ENCODE measurements at places on chromosomes 3 and 15.
A peak's percentile ranks its signal among the peaks of the same experiment; 100 is the strongest.

DNA sequence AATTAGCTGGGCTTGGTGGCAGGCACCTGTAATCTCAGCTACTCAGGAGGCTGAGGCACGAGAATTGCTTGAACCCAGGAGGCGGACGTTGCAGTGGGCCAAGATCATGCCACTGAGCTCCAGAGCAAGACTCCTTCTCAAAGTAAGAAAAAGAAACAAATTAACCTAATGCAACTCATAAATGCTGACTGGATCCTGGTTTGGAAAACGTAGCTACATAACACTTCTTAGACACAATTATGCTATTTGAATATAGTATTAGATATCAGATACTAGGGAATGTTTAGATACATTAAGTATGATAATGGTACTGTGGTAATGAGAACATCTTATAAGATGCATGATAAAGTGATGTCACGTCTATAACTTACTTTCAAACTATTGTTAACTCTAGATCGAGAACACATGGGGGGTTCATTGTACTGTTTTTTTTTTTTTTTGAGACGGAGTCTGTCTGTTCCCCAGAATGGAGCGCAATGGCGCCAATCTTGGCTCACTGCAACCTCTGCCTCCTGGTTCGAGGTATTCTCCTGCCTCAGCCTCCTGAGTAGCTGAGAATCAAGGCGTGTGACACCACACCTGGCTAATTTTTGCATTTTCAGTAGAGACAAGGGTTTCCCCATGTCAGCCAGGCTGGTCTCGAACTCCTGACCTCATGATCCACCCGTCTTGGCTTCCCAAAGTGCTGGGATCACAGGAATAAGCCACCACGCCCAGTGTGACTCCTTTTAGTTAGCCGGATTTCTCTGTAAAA lies 5.9 kb upstream of the ISY1 start:
- DNase-seq, result no peak

- no peak for DNase-seq
These were observed 157.4 kb downstream of the CD47 start for GRCh38 chr3:107933450-107933849.

DNA sequence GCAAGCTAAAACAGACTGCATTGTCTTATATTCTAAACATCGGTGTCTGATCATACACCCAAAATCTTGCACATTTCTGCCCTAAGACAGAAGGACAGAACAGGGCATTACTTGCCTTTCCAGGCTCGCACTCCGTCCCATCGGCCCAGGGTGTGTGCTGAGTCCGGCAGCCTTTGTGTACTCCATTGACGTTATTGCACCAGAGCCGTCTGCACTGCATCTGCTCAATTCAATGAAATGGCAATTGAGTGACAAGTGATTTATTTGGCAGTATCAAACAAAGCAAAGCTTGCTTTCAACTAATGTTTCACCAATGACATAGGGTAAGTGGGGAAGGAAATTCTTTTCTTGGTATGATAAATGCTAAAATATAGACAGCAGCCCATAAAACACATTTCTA lies 40.0 kb downstream of the ADAMTS9 start:
- DNase-seq, result no peak

- peak; percentile 62 for DNase-seq
These were observed 44.1 kb downstream of the CTXND1 start for GRCh38 chr15:80207887-80208286.

GRCh38 chr3:124161448-124161847 lies 169.5 kb upstream of the ROPN1 start:
- no peak for DNase-seq

GRCh38 chr3:89954137-89954536 lies 846.7 kb downstream of the EPHA3 start:
- DNase-seq, result no peak

DNA sequence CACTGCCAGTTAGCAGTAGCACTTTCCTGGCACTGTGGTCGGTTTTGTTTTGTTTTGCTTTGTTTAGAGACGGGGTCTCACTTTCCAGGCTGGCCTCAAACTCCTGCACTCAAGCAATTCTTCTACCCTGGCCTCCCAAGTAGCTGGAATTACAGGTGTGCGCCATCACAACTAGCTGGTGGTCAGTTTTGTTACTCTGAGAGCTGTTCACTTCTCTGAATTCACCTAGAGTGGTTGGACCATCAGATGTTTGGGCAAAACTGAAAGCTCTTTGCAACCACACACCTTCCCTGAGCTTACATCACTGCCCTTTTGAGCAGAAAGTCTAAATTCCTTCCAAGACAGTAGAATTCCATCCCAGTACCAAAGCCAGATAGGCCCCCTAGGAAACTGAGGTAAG lies 22.6 kb downstream of the CLDN18 start:
- DNase-seq, result no peak

DNA sequence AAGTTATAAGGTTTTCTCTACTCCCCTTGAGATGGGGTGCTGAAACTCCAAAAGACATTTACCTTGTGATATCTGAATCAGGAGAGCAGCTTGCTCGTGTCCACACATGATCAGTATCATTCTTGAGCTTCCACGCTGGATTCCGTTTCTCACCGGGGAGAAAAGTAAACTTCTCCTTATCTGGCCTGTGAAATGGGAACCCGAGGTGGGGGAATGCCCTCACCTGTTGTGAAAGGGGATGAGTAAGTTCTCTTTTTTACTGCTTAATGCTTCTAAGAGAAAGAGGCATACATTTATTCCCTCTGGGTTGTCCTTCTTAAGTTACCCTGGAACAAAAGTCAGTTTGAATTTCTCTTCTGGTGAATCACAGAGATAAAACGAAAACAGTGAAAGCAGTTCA lies 440.5 kb upstream of the ADAMTS9 start:
- DNase-seq, result no peak

DNA sequence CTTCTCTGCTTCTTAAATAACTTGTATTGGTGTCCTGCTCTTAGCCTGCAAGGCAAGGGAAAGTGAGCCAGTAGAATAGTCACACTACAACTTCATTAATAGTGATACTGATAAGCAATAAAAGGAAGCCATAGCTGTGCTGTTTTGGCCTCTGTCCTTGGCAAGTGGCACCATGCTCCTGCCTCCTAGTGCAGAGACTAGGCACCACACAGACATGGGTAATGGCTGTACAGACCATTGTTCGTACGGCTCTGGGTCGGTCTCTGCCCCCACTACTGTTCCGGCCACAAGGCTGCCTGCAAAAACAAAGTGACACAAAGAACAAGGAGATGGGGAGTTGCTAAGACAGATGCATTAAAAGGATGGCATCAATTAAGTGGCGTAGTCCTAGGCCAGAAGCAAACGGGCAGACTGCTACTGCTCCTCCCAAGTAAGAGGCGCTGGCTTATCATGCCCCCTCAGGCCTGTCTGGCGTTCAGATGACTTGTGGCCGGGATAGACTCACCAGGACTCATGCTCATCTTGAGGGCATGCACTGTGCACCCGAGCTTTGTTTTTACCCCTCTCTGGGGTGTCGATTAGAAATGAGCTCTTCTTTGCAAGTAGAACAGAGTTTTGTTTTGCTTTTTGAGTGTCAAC lies 75.6 kb downstream of the TRAK1 start:
- DNase-seq, result no peak

DNA sequence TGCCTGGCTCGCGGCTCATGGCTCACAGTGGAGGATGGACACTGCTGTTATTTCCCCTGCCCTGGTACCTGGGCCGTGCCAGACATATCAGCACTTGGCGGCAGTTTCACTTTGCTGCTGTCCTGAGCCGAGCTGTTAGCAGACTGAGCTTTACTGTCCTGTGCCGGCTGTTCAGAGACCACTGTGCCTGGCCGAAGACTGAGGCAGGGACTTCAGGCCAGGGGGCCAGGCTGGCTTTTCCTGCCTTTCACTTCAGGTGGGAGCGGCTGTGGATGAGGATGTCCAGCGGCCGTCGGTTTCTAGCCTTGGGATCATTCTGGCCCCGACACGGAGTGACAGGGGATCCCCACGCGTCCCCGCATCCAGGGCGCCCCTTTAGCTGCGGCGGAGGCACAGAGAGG lies 1.1 kb downstream of the ATP10A start:
- DNase-seq, result peak; percentile 45

GRCh38 chr15:74655424-74655823 lies 39.8 kb downstream of the CLK3 start:
- DNase-seq, result peak; percentile 27

DNA sequence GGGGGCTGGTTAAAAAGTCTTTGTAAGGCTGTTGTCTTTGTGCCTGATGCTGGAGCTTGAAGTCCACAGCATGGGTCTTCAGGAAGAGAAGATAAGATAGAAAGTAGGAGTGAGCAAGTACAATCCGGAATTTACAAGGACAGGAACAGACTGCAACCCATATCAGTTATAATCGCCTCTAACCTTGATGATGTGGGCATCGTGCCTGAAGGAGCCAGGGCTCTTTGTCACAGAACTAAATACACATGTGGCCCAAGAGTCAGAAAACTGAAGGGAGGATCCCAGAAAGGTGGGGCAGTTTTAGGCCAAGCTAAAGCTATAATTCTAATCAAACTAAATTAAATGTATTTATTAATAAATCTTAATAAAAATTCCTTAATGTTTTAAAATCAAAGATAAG lies 132.2 kb downstream of the TMCO5A start:
- no peak for DNase-seq

DNA sequence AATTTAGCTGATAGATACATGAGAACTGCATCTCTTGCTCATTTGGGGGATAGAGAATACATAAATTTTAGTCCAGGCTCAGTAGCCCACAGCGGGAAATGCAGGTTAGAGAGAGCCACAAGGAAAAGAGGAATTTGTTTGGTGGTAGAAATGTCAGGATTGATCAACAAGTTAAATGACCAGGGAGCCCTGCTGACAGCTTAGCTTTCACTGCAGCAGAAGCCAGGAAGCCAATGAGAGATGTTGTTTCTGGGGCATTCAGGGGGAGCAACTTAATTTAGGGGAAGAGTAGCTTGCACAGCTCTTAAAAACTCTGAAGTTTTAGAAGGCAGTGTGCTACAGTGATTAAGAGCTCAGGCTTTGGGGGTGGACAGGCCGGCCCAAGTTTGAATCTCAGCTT lies 22.7 kb downstream of the ARHGEF26 start:
- no peak for DNase-seq
